ENCODE measurements at places on chromosomes 3 and 15.

- no peak for DNase-seq
Observed at GRCh38 chr3:186665625-186666188, at the start of gene HRG. HRG (plus strand) TSS chr3:186666014; CDS start chr3:186666032, 18 bp downstream.

DNA sequence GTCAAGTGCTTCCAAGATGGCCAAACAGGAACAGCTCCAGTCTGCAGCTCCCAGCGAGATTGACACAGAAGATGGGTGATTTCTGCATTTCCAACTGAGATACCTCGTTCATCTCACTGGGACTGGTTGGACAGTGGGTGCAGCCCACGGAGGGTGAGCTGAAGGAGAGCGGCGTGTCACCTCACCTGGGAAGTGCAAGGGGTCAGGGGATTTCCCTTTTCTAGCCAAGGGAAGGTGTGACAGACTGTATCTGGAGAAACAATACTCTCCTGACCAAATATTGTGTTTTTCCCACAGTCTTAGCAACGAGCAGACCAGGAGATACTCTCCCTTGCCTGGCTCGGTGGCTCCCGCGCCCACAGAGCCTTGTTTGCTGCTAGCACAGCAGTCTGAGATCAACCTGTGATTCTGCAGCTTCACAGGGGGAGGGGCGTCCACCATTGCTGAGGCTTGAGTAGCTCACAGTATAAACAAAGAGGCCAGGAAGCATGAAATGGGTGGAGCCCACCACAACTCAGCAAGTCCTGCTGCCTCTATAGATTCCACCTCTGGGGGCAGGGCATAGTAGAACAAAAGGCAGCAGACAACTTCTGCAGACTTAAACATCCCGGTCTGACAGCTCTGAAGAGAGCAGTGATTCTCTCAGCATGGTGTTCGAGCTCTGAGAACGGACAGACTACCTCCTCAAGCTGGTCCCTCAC lies 293.5 kb upstream of the SUCLG2 start:
- peak; percentile 76 for DNase-seq

GRCh38 chr3:187051724-187052366 lies 87.5 kb downstream of the RPL39L start:
- DNase-seq: no peak

GRCh38 chr3:111539351-111540331 lies 2.4 kb upstream of the CD96 start:
- DNase-seq: peak; percentile 74

GRCh38 chr15:88036154-88036839 lies 220.2 kb downstream of the NTRK3 start:
- DNase-seq: no peak

Measured in activated CD8-positive, alpha-beta T cell treated with anti-CD3 and anti-CD28 coated beads for 36 hours (primary cell).